ENCODE measurements at places on chromosomes 6 and 20.
A peak's percentile ranks its signal among the peaks of the same experiment; 100 is the strongest.

- no peak for DNase-seq
These were observed 81.3 kb upstream of the GJE1 start for GRCh38 chr6:142051404-142051803.

DNA sequence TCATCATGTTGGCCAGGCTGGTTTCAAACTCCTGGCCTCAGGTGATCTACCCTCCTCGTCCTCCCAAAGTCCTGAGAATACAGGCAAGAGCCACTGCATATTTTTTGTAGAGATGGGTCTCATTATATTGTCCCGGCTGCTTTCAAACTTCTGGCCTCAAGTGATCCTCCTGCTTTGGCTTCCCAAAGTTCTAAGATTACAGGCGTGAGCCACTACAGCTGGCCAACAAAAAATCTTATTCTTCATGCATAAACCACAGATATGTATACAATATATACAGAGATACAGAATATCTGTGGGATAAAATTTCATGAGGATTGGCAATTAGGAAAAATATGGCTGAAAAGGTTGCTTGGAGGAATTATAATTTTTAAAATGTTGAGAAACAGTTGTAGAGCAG, 49.9 kb downstream of the SLC35A1 start:
- DNase-seq, result no peak

DNA sequence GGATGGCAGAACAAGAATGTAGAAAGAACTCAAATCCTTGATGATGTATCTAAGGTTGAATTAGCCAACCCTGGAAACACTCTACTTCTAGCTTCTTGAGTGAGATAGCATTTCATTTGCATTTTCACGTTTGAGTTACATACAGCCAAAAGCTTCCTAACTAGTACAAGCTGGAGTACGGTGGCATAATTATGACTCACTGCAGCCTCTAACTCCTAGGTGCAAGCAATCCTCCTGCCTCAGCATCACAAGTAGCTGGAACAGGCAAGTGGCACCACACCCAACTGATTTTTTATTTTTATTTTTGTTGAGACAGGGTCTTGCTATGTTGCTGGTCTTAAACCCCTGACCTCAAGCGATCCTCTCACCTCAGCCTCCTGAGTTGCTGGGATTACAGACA, 36.5 kb upstream of the STK35 start:
- no peak for DNase-seq

DNA sequence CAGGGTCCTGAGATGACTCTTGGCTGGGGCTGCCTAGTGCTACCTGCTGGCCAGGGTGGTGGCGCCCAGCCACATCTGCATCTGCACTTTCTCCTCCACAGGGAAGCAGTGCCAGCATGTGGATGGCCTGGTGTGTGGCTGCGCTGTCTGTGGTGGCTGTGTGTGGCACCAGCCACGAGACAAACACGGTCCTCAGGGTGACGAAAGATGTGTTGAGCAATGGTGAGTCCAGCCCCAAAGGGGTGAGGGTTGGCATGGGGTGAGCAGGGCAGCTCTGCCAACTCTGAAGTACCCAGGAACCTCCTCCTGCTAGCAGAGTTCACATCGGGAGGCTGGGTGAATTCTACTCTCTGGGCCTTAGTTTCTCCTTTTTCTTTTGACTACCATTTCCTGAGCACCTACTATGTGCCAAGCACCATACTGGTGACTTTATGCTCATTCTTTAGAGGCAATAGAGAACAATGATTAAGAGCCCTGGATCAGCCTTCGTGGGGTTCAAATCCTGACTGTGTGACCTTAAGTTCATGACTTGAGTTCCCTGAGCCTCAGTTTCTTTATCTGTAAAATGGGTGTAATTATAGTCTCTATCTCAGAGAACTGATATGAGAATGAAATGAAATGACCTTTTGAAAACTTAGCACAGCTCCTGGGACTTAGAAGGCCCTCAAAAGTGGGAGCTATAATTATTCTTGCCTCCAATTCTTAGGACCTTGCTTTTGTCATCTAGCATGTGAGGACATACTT, 2.1 kb downstream of the BPIFB4 start:
- no peak for DNase-seq

- DNase-seq, result peak; percentile 16
These were observed 13.6 kb upstream of the CALHM6 start for GRCh38 chr6:116447496-116448011.

DNA sequence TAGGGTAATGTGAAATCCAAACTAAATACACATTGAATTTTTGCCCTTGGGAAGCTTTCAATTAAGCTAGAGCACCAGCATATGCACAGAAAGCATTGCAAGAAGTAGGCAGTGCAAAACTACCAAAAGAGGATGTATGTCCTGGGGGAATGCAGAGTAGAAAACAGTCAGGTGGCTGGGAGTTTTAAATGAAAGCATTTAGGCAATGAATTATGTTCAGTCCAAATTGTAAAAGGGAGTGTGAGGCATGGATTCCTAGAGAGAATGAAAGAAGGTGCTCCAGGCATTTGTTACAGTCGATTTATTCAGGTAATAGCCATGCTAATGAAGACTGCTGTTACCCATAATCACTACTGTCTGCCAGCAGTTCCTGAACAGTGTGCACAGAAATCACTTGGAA, 604.1 kb upstream of the POU3F2 start:
- no peak for DNase-seq

- no peak for DNase-seq
These were observed 19.3 kb upstream of the AKIRIN2 start for GRCh38 chr6:87721311-87721710.

- DNase-seq, result no peak
These were observed 9.9 kb downstream of the BANF2 start for GRCh38 chr20:17709361-17710293.

DNA sequence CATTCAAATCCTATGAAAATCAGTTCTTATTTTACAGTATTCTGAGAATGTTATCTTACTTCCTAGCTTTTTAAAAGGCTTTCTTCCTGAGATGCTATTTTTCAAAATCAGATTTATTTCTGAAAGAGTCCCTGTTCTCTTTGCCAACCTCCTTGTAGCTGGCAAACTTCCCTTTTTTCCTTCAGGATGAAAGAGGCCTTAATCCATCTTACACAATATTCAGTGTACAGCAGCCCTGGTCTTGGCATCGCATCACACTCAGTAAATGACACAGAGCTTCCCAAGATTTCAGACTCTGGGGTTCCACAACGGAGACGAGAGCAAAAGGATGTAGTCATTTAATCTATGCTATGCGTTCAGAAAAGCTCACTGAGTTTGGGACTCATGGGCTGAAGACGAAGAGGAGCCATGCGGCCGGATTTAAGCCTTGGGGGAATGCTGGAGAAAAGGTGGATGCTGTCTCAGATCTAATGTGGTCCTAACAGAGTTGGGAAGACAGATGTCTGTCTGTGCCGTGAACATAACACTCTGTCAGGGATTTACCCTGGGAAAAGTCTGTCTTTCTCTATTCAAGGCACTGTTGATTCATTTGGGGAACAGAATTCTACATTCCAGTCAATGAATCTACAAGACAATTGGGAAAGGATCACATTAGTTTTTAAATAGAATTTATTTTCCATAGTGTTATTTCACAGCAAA, 616.4 kb upstream of the AGPAT4 start:
- no peak for DNase-seq

DNA sequence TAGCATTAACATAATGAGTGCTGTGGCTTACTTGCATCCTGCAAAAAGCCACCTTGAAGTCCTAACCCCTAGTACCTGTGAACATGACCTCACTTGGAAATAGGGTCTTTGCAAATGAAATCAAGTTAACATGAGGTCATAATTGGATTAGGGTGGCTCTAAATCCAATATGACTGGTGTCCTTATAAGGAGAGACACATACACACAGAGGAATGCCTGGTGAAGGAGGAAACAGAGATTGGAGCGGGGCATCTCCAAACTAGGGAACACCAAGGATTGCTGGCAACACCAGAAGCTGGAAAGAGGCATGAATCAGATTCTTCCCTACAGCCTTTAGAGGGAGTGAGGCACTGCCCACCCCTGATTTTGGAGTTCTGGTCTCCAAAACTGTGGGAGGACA, 17.6 kb upstream of the RPS6KA2 start:
- DNase-seq, result no peak

- DNase-seq, result no peak
These were observed 12.5 kb upstream of the BCKDHB start for GRCh38 chr6:80094017-80094416.

DNA sequence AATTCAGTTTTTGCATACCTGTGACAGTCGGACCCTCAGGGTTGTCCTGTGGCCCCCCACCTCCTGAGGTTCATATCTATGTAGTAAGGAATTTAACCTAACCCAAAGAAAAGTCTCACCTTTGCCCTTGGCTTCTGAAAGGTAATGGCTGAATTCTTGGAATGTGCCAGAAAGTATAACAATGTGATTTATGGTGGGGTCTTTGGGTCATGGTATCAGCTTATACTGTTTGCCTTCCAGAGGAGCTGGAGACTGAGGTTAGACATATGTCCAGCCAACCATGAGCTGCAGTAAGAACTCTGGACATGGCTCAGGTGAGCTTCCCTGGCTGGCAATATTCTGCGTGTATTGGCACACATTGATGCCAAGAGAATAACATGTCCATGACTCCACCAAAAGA, 26.9 kb downstream of the DDX43 start:
- DNase-seq, result no peak

DNA sequence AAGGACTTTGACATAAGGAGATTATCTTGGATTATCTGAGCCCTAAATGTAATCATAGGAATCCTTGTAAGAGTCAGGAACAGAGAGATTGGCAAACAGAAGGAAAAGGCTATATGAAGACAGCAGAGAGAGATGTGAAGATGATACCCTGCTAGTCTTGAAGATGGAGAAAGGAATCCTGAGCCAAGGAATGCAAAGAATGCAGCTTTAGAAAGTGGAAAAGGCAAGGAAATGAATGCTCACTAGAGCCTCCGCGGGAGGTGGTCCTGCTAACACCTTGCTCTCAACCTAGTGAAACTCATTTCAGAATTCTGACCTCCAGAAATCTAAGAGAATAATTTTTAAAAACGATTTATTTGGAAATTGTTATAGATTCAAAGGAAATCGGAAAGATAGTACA, 117.1 kb downstream of the TBXT start:
- DNase-seq, result no peak

DNA sequence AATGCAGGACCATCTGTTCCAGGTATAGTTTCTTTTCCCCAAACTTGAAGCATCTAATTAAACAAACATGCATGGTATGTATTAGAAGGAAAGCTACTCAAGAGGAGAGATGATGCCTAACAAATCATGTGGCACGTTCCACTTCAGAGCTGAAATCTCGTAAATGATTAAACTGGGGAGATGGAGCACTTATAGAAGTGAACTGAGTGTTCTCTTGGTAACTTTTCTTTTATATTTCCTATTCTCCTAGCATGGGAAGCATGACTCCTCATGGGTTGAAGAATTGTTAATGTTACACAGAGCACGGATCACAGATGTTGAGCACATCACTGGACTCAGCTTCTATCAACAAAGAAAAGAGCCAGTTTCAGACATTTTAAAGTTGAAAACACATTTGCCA, 61.1 kb downstream of the CCN2 start:
- DNase-seq, result no peak

DNA sequence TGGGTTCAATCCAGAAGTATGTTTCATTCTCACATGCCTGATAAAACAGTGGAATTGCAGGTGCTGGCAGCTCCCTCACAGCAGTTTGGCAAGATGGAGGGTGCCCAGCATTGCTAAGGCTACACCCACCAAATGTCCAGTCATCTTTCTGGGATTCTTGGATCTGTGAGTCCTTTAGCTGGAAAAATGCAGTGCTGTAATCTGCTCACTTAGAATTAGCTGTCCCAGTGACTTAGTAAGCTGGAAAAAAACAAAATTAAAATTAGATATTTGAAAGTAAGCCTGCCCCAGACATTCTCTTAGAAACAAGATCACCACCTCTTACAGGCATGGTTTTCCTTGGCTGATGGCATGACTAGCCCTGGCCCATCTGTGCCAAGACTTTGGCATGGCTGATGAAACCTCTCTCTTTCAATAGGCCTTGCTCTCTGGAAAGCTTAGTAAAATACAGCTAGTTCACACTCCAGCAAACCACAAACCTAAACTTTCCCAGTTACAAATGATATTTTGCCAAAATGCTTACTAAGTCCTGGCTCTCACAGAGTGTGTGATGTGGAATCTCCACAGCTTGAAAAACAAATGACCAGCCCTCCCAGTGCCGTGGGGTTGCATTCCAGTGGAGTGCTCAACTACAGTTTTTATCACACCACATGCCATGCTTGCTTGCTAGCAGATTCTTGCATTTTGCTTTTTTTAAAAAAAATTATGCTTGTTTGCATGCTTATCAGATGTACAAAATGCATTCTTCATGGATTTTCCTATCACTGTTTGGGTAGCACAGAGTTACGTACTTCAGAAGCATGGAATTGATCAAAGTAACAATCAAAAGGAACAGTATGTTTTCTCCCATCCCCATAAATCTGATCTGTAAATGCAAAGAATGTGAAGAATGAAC, 261.5 kb downstream of the EYA4 start:
- no peak for DNase-seq

DNA sequence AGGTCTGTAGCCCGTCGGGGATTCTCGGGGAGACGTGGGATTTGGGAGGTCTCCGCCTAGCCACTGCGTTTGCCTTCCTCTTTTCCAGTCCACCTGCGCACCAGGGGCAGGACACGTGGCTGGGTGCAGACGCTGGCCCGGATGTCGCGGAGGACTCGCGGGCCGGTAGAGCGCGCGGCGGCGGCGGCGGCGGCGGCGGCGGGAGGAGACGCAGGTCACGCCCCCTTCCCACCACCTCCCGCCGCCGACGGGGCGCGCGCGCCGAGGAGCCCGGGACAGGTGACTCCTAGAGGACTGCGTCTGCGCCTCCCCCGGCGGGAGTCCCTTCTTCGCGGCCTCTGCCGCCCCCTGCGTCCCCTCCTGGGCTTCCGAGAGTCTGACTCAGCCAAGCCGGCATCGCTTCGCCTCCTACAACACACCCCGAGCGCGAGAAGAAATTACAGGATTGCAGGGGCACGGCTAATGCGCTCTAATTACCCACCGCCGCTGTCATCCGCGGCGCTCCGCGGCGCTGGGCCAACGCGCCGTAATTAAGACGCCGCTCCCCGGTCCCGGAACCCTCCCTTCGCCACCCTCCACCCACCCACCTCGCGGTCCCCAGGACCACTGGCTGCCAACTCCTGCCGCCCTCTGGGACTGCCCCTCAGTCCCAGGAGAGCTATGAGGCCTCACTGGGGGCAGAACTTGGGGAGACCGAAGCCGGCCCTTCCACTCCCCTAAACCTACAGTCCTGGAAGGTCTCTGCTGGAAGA, 124.5 kb downstream of the MRPL14 start:
- no peak for DNase-seq

- no peak for DNase-seq
These were observed 1394.5 kb downstream of the EPHA7 start for GRCh38 chr6:92024881-92025280.

DNA sequence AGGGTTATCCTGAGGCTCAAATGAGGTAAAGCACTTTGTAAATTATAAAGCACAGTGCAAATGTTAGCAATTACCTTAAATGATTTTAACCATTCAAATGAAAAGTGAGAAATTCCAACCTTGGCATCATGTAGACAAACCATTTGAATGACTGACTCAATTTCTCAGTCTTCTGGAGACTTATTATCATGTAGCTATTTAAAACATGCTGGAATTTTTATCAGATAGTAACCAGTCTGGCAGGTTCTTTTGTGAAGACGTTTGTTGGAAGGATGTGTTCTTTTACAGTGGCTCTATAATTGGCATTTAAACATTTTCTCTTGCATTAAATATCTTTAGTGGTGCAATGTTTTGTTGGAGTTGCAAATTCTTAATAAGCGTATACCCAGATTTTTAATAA, 386.6 kb downstream of the NKAIN2 start:
- DNase-seq, result no peak

- peak; percentile 55 for DNase-seq
These were observed 563 bp downstream of the MGME1 start for GRCh38 chr20:17969278-17969883.

GRCh38 chr6:168514216-168514615, 73.2 kb downstream of the SMOC2 start:
- DNase-seq, result no peak

All from NK-92 treated with Interleukin-12 subunit alpha and Interleukin-12 subunit beta, amount 100 ng/mL, for 24 hours (cell line).